ENCODE measurements at places on chromosomes 4 and X. TPM values are rescaled to one million over a fixed set of nuclear protein-coding genes. Genes with fewer than 3 reads are reported as not detected.

The EGFL6 gene
- total RNA-seq: 36.0 TPM

The SSX3 gene
- not detected for total RNA-seq

The DGAT2L6 gene
- total RNA-seq: not detected

The MAGEA10 gene
- total RNA-seq: not detected

The SPOCK3 gene
- 1.0 TPM for total RNA-seq

The TCP11X2 gene
- not detected for total RNA-seq

The ADH1C gene
- 13.0 TPM for total RNA-seq

The CPZ gene
- total RNA-seq: 11.5 TPM

The VEGFD gene
- under 0.01 TPM for total RNA-seq

The SOD3 gene
- 13.6 TPM for total RNA-seq

The SPARCL1 gene
- total RNA-seq: 116 TPM

The NSUN7 gene
- total RNA-seq: 2.6 TPM

The UPF3B gene
- 1.6 TPM for total RNA-seq

The BRS3 gene
- not detected for total RNA-seq

The MAP9 gene
- 1.0 TPM for total RNA-seq

The CXorf58 gene
- total RNA-seq: not detected

The ARHGEF38 gene
- total RNA-seq: not detected

The SMIM43 gene
- total RNA-seq: 2.6 TPM

The HERC6 gene
- total RNA-seq: 2.6 TPM

The OTC gene
- not detected for total RNA-seq

The MTTP gene
- total RNA-seq: under 0.01 TPM

The C4orf54 gene
- 132 TPM for total RNA-seq

The NWD2 gene
- total RNA-seq: not detected

The VCX2 gene
- not detected for total RNA-seq

The ALAS2 gene
- 301 TPM for total RNA-seq

The MAGEB5 gene
- not detected for total RNA-seq

The EDA2R gene
- 1.0 TPM for total RNA-seq

The GRPR gene
- 1.0 TPM for total RNA-seq

The GPR101 gene
- total RNA-seq: not detected

The ASB12 gene
- total RNA-seq: 8.4 TPM

The MTNR1A gene
- not detected for total RNA-seq

The SPANXA2 gene
- not detected for total RNA-seq

The MGARP gene
- total RNA-seq: not detected

The RPS6KA3 gene
- 51.1 TPM for total RNA-seq

The MAGEB10 gene
- not detected for total RNA-seq

The METAP1 gene
- 16.2 TPM for total RNA-seq

The PABPC5 gene
- 6.3 TPM for total RNA-seq

The UCP1 gene
- total RNA-seq: 1.0 TPM

The PASD1 gene
- total RNA-seq: under 0.01 TPM

The ZNF595 gene
- 16.2 TPM for total RNA-seq

The FAAH2 gene
- not detected for total RNA-seq

The NAA11 gene
- total RNA-seq: not detected

The TRAM1L1 gene
- 5.7 TPM for total RNA-seq

The CT45A3 gene
- total RNA-seq: not detected

The DTHD1 gene
- total RNA-seq: under 0.01 TPM

The NAP1L2 gene
- total RNA-seq: 0.52 TPM

The PAGE2B gene
- total RNA-seq: not detected

The GLRA2 gene
- total RNA-seq: 1.0 TPM

The EGF gene
- total RNA-seq: 24.5 TPM

The ZRSR2 gene
- 2.6 TPM for total RNA-seq

The WDR17 gene
- 1.0 TPM for total RNA-seq

The DCHS2 gene
- 18.3 TPM for total RNA-seq

The OPRPN gene
- not detected for total RNA-seq

The RPS6KA6 gene
- total RNA-seq: 4.7 TPM

The SMIM10 gene
- total RNA-seq: 2.1 TPM

The MAP3K15 gene
- total RNA-seq: 0.52 TPM

The PNMA5 gene
- total RNA-seq: under 0.01 TPM

The IQCM gene
- not detected for total RNA-seq
